ENCODE measurements at places on chromosomes 3 and 15.

DNA sequence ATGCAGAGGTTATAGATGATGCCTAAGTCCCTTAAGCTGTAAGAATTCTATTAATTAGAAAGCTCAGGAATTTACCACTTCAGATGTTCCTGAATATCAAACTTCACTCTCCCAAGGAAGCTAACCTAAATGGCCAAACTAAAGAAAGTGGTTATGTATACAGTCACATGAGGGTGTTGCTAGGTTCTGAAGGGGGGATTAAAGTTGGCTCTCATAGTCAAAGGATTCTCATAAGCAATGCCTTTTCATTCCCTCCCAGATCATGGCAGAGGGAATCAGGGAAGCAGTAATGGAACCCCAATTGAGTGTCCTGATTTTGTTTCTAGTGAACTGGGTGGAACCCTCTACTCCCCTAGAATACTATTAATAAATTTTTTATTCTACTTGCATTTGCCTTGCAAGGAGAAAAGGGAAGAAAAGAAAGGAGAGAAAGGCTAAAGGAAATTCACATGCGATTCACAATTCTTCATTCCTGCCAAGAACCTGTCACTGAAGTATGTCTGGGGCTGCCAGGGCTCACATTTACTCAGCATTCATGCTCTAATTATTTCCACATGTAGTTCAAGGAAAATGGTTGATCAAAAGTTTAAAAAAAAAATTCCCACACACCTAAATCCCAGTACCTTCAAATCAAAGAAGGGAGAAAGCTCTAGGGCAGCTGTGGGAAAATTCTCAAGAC lies 25.1 kb downstream of the FSTL1 start:
- DNase-seq, result no peak

GRCh38 chr15:43091859-43092258 lies 14.0 kb downstream of the UBR1 start:
- DNase-seq, result no peak

GRCh38 chr3:57999417-58000115 lies 8.7 kb upstream of the FLNB start:
- no peak for DNase-seq

DNA sequence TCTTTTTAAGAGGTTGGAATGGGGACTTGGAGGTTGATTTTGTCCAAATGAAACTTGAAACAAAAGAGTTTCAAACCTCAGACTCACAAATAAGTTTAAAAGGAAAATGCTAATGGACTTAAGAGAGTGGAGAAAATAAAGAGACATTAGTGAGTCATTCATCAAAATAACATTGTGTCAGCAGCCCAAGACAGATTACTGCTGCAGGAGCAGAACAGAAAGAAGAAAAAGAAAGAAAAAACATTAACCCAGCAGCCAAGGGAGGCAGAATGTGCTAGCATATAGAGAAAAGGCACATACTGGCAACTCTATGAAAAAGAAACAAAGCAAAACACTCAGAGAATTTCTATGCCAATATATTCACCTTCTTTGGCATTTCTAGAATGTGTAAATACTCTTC lies 42.6 kb downstream of the ADAMTS9 start:
- DNase-seq, result no peak

- DNase-seq, result no peak
Observed at GRCh38 chr15:75129788-75130187, 71.9 kb upstream of the C15orf39 start.

DNA sequence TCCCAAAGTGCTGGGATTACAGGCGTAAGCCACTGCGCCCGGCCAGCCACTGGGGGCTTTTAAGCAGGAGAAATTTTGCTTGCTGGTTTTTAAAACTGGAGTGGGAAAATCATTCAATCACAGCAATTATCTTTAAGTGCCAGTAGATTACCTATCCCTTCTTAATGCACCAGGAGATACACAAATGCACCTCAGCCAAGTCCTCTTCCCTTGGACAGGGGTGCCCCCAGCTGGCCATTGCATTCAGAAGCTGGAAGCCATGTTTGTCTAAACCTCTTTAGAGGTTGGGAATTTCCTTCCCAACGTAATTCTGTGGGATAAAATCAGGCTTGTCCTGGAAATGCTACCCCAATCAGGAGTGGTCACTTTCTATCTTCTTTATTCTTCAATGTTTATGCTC lies 26.6 kb downstream of the MIX23 start:
- peak; percentile 48 for DNase-seq

GRCh38 chr3:40310705-40311104 lies 1.2 kb downstream of the EIF1B start:
- DNase-seq, result no peak

DNA sequence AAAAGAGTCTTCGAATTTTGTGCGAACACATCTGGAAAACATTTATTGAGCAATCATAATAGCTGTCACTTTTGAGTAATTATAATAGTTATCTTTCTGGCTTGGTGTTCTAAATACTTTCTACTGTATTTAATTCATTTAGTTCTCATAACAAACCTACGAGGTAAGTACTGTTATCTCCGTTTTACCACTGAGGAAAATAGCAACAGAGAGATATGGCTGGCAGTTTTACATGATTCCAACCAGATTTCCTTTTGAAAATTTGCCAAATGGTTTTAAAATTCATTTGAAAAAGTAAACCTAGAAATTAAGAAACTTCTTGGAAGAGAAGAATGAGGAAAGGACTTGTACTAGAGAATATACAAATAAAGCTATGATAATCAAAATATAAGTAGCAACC lies 37.3 kb upstream of the MGA start:
- no peak for DNase-seq

DNA sequence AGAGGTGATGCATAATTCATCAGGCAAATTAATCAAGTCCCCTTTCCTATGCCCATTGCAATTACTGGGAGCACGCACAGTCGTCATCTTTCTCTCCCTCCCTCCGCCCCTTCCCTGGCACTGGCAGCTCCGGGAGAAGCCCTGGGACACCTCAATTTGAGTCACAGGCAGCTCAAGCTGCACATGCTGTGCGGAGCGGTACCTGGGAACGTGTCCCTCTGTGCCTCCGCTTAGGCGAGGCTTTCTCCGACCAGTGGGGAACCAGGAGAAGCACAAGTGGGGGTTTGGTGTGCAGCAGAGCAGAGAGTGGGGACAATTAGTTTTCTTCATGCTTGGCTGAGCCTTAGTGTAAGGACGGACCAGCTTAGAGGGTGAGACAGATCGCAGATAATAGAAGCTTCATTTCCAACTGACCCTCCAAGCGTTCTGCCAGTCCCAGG lies 88.3 kb downstream of the SOX14 start:
- DNase-seq, result no peak

- DNase-seq, result no peak
Observed at GRCh38 chr3:60720736-60721135, 530.5 kb downstream of the FHIT start.

DNA sequence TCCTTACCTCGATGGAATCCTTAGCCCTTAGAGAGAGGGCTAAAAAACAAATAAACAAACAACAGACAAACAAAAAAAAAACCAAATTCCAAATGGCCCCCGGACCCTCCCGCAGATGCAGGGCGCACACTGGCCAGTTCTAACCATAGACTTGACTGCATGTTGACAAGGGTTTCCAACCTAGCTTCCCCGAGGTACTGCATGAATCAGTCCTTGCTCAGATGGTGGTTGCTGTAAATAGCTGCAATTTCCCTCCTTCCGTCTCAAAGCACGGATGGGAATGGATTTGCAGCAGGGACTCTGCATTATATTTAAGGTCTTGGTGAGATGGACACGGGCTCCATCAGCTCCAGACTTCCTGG lies 162.8 kb downstream of the CD47 start:
- peak; percentile 45 for DNase-seq

DNA sequence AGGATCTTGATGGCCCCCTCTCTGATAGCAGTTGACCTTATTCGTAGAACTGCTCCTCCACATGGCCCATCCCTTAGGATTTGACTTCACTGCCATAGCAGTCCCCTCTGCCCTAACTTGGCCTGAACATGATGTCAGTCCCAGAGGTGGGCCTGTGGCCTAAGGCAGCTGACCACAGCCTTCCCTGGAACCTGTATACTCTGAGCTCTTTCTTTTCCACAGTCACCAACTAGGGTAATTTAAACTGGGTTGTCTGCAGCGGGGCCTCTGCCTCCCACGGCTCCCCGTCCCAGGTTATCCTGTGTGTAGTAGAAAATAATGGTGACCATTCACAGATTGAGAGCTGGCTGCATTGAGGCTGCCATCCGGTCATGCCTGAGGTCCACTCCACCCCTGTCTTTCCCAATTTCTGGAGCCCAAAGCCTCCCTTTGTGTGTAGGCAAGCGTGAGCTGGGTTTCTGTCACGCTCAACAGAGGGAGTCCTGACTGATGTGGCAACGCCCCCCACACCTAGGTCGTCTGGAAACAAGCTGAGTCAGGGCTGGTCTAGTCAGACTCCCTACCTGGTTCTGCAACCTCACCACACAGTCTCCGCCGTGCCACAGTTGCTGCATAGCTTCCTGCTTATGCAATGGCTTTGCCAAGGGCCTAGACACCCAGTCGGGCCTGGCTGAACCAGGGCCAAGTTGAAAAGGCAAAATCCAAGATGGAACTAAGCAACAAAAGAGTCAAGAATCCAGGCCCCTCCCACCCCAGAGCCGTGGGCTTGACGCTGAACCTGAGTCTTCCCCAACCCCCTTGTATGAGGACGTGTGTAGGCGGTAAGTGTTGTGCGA lies 284.5 kb downstream of the XXYLT1 start:
- DNase-seq, result no peak

GRCh38 chr3:184174284-184174645 lies 390 bp upstream of the AP2M1 start:
- no peak for DNase-seq

- no peak for DNase-seq
Observed at GRCh38 chr3:17081520-17081919, 196.8 kb downstream of the PLCL2 start.

DNA sequence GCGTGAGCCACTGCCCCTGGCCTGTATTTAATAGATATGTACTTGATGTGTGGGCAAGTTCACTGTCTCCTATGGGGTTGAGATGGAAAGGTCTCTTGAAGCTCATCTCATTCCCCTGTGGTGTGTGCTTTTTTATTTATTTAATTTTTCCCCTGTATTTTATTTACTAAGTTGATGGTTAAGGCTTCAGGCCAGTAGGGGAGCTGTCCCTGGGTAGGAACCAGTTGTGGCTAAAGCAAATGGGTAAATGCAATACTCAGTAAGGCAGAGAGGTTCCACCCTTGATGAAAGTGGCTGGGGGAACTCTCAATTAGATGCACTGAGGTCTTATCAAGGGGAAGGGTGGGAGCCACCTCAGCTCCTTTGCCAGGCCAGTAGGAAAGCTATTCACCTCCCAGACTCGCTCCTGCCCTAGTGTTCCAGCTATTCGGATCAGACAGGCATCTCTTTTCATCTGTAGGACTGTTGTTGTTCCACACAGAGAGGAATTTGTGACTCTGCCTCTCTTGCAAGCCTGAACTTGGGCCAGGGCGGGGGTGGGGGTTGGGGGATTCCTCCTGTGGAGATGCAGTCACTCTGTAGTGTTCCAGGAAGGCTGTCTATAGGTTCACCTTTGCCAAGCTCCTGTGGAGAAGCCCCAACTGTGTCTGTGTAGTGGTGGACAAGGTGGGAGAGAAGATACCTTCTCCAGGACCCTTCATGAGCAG lies 26.1 kb downstream of the PCCB start:
- no peak for DNase-seq

DNA sequence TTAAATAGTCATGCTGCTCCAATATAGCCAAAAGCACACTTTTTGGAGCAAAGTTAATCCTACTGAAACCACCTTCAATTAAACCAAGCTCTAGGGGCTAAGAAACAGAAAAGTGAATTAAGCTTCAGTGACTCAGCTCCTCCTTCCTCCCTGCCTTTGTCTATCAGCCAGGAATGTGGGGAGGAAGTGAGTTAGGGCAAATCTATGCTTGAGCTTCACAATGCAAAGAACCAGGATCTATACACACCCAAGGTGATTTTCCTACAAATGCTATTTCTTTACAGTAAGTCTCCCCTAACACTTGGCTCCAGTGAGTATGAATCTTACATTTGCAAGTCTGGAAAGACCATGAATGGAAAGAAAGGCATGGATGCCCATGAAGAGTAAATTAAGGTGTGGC lies 212.1 kb downstream of the P3H2 start:
- no peak for DNase-seq

GRCh38 chr3:98680723-98681122 lies 82.4 kb upstream of the ST3GAL6 start:
- no peak for DNase-seq

DNA sequence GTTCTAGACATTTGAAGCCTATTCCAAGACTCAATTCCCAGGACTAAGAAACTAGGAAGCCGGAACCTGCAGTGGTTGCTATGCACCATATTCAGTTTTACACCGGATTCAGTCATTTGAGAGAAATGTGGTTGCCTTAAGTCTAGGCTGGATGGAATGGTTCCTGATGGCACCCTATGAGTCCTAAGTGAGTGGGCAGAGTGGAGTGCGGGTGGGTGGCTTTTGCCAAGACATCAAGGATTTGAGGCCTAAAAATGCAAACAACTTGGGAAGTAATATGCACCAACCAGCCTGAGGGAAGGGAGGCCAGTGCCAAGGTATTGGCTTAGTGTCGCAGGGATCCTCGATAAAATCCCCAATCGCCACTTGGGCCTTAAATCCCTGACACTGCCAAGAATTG lies 4.2 kb upstream of the CD276 start:
- no peak for DNase-seq

GRCh38 chr3:58052373-58053273 lies 44.4 kb downstream of the FLNB start:
- DNase-seq, result no peak

DNA sequence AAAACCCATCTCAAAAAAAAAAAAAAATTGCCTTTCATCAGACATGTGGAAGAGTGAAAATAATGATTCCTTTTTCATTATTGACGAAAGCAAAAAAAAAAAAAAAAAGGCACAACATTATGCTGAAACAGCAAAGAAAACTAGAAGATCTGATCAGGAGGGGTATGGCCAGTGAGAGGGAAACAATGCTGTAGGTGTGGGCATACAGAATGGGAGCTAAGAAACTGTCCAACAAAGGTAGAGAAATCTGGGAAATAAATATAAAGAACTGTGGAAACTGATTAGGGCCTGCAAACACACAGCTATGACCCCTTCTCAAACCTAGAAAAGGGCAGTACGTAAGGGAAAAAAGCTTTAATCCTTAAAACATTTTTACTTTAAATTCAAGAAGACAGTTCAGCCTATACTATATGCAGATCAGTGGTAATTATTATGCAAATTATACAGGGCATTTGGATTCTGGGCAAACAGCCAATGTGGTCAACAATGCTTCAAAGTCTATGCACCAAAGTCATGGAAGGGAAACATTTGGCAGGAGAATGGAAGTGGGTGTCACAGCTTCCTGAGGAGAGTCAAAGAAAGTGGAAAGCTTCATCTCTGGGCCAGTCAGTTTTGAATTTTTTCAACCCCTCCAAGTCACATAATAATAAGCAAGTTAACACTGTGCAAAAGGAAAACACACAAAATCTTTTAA lies 68.3 kb upstream of the SLC12A8 start:
- no peak for DNase-seq

- DNase-seq, result no peak
Observed at GRCh38 chr15:39188314-39188713, 392.6 kb upstream of the THBS1 start.

DNA sequence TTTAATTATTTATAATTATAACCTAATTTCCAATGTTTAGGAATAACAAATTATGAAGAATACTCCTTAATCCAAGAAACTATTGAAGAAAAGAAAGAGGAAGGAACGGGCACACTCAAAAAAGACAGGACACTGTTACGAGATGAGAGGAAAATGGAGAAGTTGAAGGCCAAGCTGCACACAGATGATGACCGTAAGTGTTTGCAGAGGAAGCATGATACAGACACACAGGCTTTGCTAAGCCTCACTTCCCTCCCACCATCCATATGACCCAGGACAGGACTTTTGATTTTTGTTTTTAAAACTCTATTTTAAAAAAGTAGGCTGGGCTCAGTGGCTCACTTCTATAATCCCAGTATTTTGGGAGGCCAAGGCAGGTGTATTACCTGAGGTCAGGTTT lies 389.4 kb upstream of the TPM1 start:
- DNase-seq, result no peak

- no peak for DNase-seq
Observed at GRCh38 chr15:53675832-53676231, 83.6 kb downstream of the WDR72 start.

Measured in Karpas-422 (cell line).